ENCODE measurements at places on chromosomes 4 and X. TPM values are rescaled to one million over a fixed set of nuclear protein-coding genes. Genes with fewer than 3 reads are reported as not detected.

EMD gene
- total RNA-seq, result 83.0 TPM

MAGEA1 gene
- total RNA-seq, result not detected

ZNF711 gene
- total RNA-seq, result 0.45 TPM

PLAC8 gene
- total RNA-seq, result 23.3 TPM

SMIM10L2A gene
- total RNA-seq, result 0.18 TPM

ZDHHC15 gene
- not detected for total RNA-seq

MED28 gene
- 71.3 TPM for total RNA-seq

BEND4 gene
- 0.82 TPM for total RNA-seq

DDIT4L gene
- total RNA-seq, result 2.0 TPM

GBA3 gene
- not detected for total RNA-seq

PABPC1L2B gene
- not detected for total RNA-seq

PCYT1B gene
- total RNA-seq, result 1.0 TPM

RIPPLY1 gene
- not detected for total RNA-seq

GSPT2 gene
- 7.4 TPM for total RNA-seq

NSUN7 gene
- not detected for total RNA-seq

DNA sequence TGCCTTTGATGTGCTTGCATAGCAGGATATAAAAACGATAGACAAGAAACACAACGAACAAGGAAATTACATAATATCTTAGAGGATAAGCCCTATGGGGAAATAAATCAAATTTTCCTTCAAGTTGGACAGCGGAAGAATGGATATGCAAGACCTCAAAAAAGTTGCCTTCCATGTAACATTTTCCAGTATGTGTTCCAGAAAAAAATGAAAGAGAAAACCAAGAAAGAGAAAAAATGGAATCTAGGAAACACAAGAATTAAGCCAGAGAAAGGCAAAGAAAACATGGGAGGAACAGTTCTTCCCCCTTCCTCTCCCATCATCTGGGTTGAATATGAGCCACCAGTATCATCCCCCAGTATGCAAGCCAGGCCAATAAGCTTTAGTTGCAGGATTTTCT is 34.6 kb upstream of the MID1 start:
- DNase-seq, result no peak

- DNase-seq, result no peak
These were observed 451.7 kb upstream of the PITX2 start for GRCh38 chr4:111074523-111075114.

GRCh38 chrX:45200741-45201234 is at the start of gene DIPK2B:
DIPK2B (minus strand) TSS chrX:45200876; CDS start chrX:45200826, 50 bp downstream.
- DNase-seq, result no peak

GRCh38 chrX:129749069-129749468 is 10.3 kb downstream of the XPNPEP2 start:
- DNase-seq, result no peak

GRCh38 chr4:92952426-92952825 is 648.7 kb downstream of the GRID2 start:
- no peak for DNase-seq

DNA sequence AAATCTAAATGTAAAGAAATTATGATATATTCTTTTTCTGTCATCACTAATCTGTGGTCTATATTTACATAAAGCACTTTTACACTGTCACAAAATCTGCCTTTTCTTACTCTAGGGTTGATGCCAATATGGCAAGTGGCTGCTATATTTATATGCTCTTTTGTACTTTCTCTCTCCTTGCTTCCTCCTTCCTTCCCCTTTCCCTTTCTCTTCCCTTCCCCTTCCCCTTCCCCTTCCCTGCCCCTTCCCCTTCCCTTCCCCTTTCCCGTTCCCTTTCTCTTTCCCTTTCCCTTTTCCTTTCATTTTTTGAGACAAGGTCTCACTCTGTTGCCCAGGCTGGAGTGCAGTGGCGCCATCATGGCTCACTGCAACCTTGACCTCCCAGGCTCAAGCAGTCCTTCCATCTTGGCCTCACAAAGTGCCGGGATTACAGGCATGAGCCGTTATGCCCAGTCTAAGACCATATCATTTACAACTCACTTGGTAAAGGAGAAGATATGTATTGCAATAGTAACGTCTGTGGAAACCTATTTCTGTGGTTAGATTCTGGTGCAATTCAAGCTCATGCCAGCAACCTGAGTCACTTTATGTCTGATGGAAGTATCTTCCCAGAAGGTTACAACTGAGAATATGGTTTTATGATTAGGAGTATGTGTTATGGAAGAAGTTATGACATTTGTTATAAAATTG is 13.9 kb upstream of the PLAC8 start:
- DNase-seq, result no peak

DNA sequence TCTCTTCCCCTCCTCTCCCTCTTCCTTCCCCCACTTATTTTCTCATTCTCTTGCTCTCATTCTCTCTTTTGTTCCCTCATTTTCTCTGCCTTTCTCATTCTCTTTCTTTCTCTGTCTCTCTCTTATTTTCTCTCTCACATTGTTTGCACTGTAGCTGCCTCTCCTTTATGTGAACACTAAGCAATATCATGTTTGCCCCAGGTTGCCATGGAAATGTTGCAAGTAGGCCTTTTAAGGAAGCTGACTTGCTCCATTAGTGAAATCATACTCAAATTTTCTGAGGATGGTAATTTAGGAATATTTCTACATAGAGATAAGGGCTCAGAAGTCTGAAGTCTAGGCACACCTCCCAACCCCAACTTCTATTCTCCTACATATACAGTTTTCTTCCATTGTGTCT is 130.1 kb downstream of the EDA start:
- no peak for DNase-seq

- DNase-seq, result no peak
These were observed 18.5 kb downstream of the SUV39H1 start for GRCh38 chrX:48715072-48715471.

DNA sequence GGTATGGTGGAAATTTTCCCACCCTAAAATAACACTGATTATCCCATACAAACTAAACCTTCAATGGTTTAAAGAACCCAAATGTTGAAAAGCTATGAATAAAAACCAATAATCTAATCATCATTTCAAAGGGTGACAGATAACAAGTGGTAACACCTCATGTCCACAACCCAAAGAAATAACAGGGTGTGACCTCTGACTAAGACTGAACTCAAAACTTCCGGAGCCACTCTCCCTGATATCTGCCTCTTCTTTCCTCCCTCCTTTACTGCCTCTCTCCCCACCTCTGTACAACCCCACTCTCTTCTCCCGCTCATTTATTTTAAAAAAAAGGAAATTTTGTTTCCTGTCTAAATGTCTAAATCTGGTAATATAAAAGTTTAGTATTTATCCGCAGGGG is 11.5 kb downstream of the FBXW7 start:
- DNase-seq, result no peak

DNA sequence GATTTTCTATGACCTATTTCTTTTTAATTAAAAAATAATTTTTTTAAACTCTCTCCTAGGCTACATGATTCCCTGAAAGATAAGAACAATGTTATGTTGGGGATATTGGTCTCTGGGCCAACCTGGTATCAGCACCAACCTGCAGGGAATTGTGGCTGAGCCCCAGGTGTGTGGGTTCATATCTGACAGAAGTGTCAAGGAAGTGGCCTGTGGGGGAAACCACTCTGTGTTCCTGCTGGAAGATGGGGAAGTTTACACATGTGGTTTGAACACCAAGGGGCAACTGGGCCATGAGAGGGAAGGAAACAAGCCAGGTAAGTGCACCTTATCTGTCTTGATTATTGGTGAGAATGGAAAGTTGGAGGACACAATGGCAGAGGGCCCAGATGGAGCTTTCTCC is 13.5 kb downstream of the HERC3 start:
- DNase-seq, result no peak

DNA sequence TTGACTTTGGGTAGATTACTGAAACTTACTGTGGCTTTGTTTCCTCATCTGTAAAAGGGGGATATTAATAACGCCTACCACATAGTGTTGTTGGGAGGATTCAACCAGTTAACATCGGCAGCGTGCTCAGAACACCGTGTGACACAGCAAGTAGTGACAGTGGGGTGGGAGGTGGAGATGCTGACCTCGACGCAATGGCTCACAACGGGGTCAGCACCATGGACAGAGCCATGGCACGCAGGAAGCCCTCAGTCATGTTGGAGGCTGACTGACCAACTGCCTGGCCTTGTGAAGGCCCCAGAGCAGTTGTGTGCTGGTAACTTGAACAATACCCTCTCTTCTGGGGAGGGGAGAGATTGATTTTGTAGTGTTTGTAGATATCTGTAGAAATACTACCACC is 93.2 kb downstream of the WFS1 start:
- peak; percentile 24 for DNase-seq

- no peak for DNase-seq
These were observed 612 bp downstream of the MAGED2 start for GRCh38 chrX:54808109-54808604.

- DNase-seq, result no peak
These were observed 6.9 kb downstream of the LSM6 start for GRCh38 chr4:146182443-146182842.

DNA sequence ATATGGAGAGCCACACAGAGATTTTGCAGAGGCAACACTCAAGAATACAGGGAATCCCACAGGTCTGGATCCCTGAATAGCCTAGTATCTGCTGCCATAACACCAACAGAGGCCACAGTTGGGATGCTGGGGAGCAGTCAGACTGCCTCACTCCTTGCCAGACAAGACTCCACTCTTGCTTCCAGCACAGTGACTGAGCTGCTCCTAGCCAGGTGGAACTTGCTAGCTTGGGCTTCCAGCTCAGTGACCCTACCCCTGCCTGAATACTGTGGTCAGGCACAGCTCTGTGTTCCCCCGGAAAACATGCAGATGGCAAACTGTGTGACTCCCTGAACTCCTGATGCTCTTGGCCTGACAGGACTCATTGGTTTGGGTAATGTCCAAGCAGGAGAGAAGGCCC is 251.8 kb downstream of the KCTD8 start:
- no peak for DNase-seq

DNA sequence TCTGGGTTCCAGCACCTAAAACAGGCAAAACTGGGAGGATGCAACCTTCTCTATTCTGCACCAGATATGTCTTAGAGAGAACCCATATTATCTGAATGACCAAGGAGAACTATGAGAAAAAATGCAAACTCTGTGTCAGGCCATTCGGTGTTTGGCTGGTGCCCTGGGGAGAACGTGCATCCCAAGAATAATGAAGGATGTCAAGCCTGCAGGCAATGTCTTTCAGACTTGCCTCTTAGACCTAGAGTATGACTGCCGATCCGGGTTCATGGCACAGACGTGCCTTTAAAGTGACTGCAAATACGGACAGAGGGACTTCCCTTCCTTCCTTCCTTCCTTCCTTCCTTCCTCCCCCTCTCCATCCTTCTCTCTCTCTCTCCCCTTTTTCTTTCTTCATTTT is 6.9 kb downstream of the XAGE1B start:
- no peak for DNase-seq

GRCh38 chrX:111007238-111007637 is 88.8 kb upstream of the PAK3 start:
- no peak for DNase-seq

- DNase-seq, result peak; percentile 75
These were observed 4.7 kb upstream of the S100P start for GRCh38 chr4:6688879-6689505.

GRCh38 chr4:24108567-24108966 is 218.7 kb upstream of the PPARGC1A start:
- DNase-seq, result no peak

DNA sequence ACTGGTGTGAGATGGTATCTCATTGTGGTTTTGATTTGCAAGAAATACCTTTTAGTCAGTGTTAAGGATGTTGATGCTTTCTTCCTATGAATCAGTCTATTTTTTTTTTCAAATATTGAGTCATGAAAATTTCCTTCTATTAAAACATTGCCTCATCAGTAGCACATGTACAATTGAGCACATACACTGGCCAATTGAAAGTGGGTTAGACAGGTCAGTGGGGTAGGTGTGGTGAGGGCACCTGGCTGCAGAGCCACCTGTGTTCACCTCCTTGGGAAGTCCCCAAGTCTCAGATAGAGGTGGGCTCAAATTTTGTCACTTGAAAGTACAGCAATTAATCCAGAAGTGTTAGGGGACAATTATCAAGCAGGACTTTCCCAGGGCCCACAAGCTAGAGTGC is 243.7 kb downstream of the SPRY1 start:
- DNase-seq, result no peak

DNA sequence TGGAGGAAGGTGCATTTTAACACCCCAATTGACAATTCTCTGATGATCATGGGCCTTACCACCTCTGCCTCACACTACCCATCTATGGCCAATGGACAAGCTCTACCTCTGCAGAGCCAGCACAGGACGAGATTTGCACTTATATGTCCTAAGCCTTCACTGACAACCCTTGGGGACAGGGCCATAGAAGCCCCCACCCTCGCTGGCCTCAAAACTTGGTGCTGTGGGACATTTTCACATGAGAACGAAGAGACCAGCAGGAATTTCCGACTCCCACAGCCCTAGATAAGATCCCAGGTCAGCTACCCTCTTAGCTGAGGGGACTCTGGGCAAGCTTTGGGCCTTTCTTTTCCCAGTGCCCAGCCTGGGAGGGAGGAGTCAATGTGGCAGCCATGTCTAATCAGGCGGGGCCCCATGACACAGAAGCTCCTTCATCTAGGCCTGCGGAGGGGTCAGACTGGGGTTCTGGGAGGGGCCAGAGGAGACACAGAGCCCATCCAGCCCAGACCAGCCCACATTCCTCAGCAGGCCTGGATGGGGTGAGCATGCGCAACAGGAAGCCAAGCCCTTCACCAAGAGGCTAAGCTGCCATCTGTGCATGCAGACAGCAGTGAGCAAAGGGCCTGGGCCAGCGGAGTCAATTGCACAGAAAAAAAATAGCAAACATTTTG is 12.1 kb downstream of the PJA1 start:
- no peak for DNase-seq

- DNase-seq, result no peak
These were observed 100.5 kb downstream of the PTCHD1 start for GRCh38 chrX:23435108-23435507.

DNA sequence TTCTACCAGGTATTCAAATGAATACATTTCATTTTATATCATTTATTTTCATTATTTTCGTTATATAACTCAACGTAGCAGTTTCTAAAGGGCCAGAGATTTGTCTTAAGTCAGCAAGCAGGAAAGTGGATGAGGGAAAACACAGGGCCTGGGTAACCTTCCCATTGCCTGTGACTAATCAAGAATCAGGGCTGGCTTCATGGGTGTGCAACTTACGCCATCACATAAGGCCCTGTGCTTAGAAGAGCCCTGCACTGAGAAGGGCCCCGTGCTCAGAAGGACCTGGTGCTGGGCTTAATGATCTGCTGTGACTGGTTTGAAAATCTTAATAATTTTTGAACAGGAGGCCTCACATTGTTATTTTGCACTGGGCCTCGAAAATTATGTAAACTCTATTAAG is 65.4 kb upstream of the FAM9C start:
- DNase-seq, result no peak

DNA sequence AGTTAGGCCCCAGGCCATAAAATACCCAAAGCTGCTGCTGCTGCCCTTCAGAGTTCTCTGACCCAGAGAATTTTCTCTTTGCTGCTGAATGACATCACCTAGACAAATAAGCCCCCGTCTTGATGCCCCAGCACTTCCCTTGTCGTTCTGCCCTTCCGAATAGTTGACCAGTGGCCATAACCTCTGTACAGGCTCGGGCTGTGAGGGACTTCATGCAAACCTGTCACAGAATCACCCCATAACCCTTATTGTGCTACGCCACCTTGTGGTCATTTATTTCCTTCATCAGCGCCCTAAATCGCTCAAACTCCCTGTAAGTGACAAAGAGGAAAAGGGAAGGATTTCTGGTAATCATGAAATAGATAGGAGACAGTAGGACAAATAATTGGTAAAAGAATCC is 18.8 kb downstream of the SPACA5 start:
- no peak for DNase-seq

- no peak for DNase-seq
These were observed 280.5 kb downstream of the TLL1 start for GRCh38 chr4:166153548-166153947.

GRCh38 chr4:135598151-135598550 is 1396.6 kb upstream of the PABPC4L start:
- no peak for DNase-seq

- peak; percentile 54 for DNase-seq
These were observed 292.5 kb downstream of the CHIC1 start for GRCh38 chrX:73855546-73855945.
